ENCODE measurements at places on chromosomes 3 and 15. TPM values are rescaled to one million over a fixed set of nuclear protein-coding genes. Genes with fewer than 3 reads are reported as not detected.

PROS1 gene
- total RNA-seq = 212 TPM

MGLL gene
- 27.4 TPM for total RNA-seq

STIMATE gene
- total RNA-seq = 11.6 TPM

PLAAT1 gene
- total RNA-seq = not detected

PP2D1 gene
- not detected for total RNA-seq

DCBLD2 gene
- 123 TPM for total RNA-seq

GLDN gene
- not detected for total RNA-seq

All from cardiac atrium fibroblast (primary cell).